ENCODE measurements at places on chromosomes 7 and 10.

- no peak for DNase-seq
Measured at GRCh38 chr7:69395061-69395714, 203.1 kb upstream of the AUTS2 start.

- no peak for DNase-seq
Measured at GRCh38 chr10:122141821-122142640, 129.1 kb upstream of the BTBD16 start.

GRCh38 chr7:22771194-22771871, 44.3 kb downstream of the IL6 start:
- no peak for DNase-seq

DNA sequence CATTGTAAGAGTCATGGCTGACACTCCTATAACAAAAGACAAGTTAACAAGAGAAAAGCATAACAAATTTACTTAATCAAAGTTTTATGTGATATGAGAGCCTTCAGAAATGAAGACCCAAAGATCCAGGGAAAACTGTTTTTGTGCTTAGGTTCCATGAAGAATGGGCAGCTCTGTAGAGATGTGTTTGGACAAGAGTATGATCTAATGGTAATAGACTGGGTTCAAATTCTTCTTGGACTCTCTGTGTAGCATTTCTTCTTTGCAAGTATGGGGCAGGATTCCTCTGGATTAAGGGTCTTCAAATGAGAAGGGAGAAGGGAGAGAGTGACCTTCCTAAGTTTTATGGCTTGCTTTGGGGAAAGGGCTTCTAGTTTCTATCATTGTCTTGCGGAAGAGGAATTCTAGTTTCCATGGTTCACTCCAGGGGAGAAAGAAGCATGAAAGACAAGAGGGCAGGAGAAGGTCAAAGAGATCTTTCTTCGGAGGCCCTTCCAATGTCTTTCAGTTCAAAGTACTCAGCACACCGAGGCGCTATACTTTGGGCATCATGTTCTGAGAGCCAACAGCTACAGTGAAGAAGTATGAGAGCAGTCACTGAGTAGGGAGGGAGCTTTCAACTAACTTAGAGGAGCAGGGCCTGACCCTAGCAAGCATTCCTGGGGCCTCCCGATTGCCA, 15.4 kb downstream of the IFIT3 start:
- DNase-seq = no peak

- no peak for DNase-seq
Measured at GRCh38 chr10:124527874-124528395, 66.3 kb downstream of the LHPP start.

- no peak for DNase-seq
Measured at GRCh38 chr7:131424219-131424822, 96.6 kb downstream of the MKLN1 start.

GRCh38 chr10:33274096-33274785, 60.2 kb downstream of the NRP1 start:
- DNase-seq = no peak

- DNase-seq = no peak
Measured at GRCh38 chr10:65611592-65611991, 1314.2 kb upstream of the LRRTM3 start.

DNA sequence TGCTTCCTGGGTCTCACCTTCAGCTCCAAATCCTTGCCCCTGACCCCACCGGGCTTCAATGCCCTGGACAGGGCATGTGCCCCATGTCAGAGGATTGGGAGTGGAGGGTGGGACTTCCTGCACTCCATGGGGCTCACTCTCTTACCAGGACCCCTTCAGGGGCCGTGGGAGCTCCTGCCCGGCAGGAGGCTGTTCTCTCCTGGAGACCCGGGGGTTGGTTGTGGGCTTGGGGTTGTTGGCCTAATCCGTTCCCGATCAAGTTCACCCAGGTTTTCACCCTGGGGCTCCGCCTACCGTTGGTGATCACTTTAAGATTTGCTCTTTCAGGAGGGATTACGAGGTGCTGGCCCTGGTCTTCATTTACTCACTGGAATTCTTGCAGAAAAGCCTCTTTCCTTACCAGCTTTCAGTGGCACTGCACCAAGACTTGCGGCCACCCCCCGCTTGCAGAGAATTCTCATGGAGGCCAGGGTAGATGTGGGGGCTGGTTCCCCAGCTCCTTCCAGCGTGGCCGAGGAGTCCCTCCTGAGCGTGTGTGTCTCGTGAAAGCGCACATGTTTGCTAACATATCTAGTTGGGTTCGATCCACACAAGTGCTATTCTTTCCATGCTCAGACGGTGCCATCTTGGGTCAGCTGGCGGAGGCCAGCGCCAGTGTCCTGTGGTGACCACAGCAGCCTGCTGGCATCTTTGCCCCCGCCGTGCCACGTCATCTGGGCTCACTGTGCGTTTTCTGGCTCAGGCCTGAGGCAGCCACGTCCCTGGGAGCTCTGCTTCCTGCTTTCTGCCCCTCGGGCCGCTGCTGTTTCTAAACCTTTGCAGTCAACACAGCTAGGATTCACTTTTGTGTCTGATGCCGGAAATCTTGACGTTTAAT, 15.6 kb downstream of the PWWP2B start:
- no peak for DNase-seq

DNA sequence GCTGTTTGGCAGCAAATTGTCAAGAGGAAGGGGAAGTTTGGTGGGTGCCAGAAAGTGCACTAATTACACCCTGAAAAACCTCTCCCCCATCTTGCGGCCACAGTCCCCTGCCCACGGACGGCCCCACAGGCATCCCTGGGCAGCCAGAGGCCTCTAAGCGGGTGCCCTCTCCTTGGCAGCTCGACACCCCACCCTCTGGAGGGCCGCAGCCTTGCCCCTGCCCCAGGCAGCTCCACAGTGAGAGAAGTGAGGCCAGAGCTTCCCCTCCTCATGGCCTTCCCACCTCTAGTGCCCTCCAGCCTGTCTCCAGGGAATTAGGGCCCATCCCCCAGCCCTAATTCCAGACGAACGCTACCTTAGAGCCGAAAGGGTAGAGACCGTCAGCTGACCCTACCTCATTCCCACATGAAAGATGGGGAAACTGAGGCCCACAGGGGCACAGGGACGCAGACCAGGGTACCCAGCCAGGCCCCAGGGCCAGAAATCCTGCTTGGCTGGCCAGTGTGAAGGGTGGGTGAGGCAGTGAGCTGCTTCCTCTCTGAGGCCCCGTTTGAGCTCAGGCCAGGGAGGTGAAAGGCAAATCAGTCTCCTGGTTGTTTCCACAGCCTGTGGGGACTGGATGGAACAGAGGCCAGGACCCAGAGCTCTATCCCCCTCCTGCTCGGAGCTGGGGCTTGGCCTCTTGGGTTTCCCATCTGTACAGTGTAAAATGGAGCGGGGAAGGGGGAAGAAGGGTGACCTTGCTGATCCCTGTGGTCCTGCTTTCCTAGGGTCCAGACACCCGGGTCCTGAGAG, 10.0 kb downstream of the ZCCHC24 start:
- DNase-seq = no peak

DNA sequence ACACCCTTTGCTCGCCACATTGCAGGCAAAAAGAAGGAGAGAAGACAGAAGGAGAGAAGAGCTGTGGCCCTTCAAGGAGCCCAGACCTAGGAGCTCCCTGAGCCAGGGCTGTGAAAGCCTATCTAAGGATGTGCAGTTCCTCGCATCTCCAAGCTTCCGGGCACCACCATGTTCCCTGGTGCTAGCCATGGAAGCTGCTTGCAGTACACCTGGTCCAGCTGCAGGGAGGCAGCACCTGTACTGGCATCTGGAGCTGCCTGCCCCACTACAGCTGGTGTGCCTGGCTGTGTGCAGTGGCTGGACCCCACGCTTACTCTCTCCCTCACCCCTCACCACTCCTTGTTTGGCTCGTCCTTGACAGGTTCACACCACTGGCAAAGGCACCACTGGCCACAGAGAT, 1111.8 kb upstream of the POT1 start:
- no peak for DNase-seq

DNA sequence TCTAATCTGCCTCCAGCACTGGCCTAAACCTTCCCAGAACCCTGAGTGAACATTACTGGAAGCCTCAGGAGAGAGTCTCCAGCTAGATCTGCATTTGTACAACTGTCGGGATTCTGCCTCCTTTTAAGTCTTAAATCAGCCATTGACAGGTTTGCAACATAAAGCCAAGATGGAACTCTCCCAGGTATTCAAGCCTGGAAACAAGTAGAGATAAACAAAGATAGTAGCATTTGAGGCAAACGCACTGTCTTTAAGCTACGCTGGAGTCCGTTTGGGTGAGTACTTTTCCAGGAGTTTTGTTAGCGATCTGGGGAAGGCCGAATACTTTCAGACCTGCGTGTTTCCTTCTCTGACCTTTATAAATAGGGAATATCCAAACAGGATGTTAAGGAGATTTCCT, 317.2 kb upstream of the FZD8 start:
- no peak for DNase-seq

GRCh38 chr7:101559586-101559985, 69.5 kb downstream of the MYL10 start:
- no peak for DNase-seq

DNA sequence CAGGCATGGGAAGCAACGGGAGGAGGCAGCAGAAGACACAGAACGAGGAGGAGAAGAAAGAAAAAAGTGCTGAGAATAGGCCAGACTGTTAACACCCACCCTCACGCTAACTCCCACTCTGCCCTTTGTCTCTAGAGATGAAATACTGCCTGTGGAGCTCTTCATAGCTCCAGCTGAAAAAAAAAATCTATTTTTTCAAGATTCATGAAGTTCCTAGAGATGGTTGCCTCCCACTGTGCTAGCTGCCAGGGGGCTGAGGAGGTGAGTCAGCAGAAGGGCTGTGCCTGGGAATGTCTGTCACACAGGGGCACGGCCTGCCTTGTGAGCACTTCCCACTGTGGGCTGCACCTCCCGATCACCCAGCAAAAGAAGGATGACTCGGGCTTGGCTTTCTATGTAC, 144.5 kb downstream of the RNF216 start:
- DNase-seq = no peak

DNA sequence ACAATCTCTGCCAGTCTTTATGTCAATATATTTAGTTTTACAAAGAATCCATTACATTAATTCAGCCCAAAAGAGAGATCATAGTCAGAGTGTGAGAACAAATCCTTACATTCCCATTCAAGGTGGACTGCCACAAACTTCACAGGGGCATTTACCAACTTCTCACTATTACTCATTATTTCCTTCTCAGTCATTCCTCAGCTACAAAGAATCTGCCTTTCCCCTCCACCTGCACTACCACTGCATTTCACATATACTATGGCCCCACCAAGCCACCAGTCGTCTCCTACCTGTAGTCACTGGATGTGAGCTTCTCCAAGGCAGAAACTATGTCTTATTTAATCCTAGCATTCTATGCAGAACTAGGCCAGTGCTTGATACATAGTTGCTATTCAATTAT, 94.3 kb downstream of the USP6NL start:
- no peak for DNase-seq

DNA sequence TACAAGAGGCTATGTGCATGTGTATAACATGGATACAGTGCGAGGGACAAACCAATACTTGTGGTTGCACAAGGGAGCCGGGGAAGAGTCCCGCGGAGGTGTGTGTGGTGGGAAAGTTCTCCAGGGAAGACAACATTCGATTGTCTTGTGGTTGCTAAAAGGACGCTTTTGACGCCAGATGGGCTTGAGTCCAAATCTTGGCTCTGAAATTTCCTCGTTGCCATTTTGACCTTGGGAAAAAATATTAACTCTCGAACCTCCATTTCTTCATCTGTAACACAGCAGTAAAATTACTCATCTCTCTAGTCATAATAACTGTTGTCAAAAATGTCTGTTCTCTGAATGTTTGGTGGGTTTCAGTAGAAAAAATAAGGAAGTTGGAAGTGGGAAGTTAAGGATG, 16.5 kb downstream of the PLXDC2 start:
- DNase-seq = no peak

DNA sequence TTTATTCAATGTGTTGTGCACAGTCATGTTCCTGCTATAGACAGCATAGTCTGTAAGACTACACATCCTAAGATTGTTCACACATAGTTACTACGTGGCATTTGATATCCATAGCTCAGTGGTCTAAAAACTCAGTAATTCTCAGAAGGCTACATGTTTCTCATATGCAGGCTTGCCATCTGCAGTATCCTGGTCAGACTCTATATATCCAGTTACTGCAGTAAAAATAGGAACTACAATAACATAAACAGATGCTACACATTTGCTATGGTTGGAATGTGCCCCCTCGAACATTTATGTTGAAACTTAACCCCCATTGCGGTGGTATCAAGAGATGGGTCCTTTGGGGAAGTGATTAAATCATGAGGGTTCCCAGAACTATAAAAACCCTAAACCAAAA, 1377.8 kb upstream of the LRRTM3 start:
- no peak for DNase-seq

GRCh38 chr10:78035437-78035836, 1.8 kb downstream of the RPS24 start:
- DNase-seq = no peak

GRCh38 chr10:76023007-76023406, 591.6 kb downstream of the LRMDA start:
- DNase-seq = no peak

DNA sequence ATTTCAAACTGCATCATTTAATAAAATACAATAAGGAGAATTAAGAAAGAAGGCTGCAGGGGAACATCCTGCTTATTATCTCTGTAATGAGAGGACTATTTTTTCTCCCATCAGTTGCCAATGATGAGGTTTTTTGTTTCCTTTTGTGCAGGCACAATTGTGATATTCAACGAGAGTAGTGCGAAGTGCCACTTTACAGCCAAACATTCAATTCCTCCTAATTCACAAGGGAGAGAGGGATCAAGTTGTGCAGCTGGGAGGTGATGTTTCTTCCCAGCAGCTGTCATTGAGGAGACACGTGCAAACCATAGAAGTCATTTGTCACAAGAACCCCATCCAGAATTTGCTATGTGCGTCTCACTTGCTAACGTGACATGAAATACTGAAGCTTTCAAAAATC, 81.6 kb upstream of the ICA1 start:
- DNase-seq = no peak

GRCh38 chr10:124728830-124729661, 15.1 kb downstream of the FAM53B start:
- no peak for DNase-seq

DNA sequence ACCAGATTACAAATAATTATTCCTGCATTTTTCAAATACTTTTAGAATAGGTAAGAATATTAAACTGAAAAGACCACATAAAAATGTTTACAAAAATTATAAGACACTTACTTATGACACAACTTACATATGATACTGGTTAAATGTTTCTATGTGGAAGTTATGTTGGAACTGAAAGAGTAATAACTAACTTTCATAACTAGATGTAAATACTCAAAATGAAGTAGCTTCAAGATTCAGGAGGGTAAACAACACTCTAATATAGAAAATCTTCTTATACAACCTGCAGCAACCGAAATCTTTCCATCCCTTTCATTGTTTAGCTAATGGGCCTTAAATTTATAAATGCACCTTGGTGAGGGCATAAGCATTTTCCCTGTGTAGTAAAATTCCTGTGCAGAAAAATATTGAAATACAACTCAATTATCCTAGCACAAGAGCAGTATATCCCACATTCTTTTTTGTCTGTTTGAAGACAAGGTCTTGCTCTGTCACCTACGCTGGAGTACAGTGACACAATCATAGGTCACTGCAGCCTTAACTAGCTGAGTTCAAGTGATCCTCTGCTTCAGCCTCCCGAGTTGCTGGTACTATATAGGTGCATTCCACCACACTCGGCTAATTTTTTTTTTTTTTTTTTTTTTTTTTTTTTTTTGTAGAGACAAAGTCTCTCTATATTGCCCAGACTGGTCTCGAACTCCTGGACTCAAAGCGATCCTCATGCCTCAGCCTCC, 14.8 kb upstream of the RNF148 start:
- no peak for DNase-seq

All from stimulated activated CD8-positive, alpha-beta memory T cell treated with anti-CD3 and anti-CD28 coated beads, Interleukin-15, amount 100 ng/mL, for 1 hour (primary cell).